Left kidney (tissue), 8 donors: ENCODE measurements at places on chromosomes 5 and 9. TPM values are rescaled to one million over a fixed set of nuclear protein-coding genes. Genes with fewer than 3 reads are reported as not detected.

The CKMT2 gene
- polyA plus RNA-seq: 10.3 TPM

The MCCC2 gene
- 81.3 TPM for polyA plus RNA-seq

The CWC27 gene
- 38.6 TPM for polyA plus RNA-seq

The PITX1 gene
- polyA plus RNA-seq: not detected

The SPINK13 gene
- 1.1 TPM for polyA plus RNA-seq

The DOCK8 gene
- 15.2 TPM for polyA plus RNA-seq

The TEX48 gene
- polyA plus RNA-seq: not detected

The TRIM32 gene
- 24.7 TPM for polyA plus RNA-seq

The SLC25A2 gene
- polyA plus RNA-seq: 0.23 TPM

The PCDHA9 gene
- polyA plus RNA-seq: 0.03 TPM

The INSL6 gene
- 0.60 TPM for polyA plus RNA-seq

The SLC45A2 gene
- polyA plus RNA-seq: 1.0 TPM
